ENCODE measurements at places on chromosomes 11 and 22. TPM values are rescaled to one million over a fixed set of nuclear protein-coding genes. Genes with fewer than 3 reads are reported as not detected.

Gene RFPL2
- 1.0 TPM for total RNA-seq

Gene SMTNL1
- not detected for total RNA-seq

Gene DTX4
- 54.5 TPM for total RNA-seq

Gene KCNC1
- total RNA-seq, result 0.67 TPM

Gene BATF2
- 0.53 TPM for total RNA-seq

Gene RGL4
- 0.07 TPM for total RNA-seq

Gene TTC28
- total RNA-seq, result 35.2 TPM

Gene KDM4D
- total RNA-seq, result 1.2 TPM

Gene TTC12
- total RNA-seq, result 38.5 TPM

Gene SLC22A25
- total RNA-seq, result not detected

Gene FREY1
- 2.8 TPM for total RNA-seq

Gene CABP4
- not detected for total RNA-seq

Gene POU2AF1
- total RNA-seq, result 0.58 TPM

Gene KBTBD3
- total RNA-seq, result 5.0 TPM
